ENCODE measurements at places on chromosomes 6 and 20.

DNA sequence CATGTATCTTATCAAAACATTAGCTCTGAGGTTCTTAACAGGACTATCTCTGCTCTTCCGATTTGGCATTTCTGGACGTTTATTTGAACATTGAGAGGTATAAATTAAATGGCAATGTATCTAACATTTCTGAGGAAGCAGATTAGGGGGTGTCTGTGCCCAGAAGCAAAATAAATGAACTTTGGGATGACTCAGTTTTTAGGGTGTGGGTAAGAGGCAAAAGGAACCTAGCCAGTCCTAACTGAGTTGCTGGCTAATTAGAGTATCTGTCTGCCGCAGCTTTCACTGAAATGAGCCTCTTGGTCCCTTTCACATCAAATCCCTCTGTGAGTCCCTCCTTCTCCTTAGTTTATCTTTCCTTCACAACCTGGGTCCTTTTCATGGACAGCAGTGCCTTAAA lies 1.1 kb downstream of the RNF144B start:
- DNase-seq: no peak

GRCh38 chr20:17097603-17098002 lies 129.2 kb upstream of the PCSK2 start:
- no peak for DNase-seq

DNA sequence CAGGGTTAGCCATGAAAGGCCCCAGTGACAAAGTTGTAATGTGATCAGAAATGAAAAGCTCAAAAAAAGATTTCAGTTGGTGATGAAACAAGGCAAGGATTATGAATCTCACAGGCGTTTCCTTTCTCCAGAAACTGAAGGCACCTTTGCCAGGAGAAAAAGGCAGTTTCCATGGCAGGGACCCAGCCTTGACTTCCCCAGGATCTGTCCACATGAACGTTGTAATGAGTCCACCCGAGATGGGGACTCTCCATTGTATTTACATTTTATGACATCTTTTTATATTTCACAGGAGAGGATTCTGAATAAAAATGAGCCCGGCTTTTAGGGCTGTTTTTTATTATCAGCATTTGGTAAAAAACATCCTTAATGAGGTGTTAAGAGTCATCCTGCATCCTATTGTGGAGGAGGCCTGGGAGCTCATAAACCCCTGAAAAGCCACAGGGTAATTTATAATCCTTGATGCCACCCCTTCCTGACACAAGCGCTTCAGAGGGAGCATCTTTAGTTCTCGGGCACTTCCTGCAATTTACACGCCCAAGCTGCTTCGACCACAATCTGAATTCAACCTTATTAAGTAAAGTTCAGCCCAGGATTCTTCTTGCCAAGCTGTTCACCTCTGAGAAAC lies 74.1 kb upstream of the SALL4 start:
- no peak for DNase-seq

DNA sequence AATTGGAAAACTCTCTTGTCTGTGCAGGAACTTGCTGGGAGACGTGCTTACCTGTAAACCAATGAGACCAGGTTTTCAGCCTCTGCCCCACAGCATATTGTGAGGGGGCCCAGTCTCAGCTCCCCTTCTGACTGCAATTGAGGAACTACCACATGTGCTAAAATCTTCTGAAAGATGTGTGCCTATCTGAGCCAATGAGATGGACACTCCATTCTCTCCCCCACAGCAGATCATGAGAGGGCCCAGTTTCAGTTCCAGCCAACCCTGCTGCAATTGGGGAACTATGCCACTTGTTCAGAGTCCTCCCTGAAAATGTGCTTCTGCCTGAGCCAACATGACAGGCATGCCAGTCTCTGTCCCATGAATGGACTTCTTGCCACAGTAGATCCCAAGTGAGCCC lies 20.9 kb upstream of the PI3 start:
- DNase-seq: no peak

DNA sequence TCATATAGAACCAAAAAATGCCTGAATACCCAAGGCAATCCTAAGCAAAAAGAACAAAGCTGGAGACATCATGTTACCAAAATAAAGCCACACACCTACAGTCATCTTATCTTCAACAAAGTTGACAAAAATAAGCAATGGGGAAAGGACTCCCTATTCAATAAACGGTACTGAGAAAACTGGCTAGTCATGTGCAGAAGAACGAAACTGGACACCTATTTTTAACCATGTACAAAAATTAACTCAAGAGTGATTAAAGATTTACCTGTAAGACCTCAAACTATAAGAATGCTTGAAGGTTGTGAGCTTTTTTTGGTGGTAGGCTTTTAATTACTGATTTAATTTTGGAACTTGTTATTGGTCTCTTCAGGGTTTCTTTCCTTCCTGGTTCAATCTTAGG lies 236.0 kb upstream of the DEFB112 start:
- no peak for DNase-seq

All from BJ (cell line).